Bronchial smooth muscle cell (primary cell): ENCODE measurements at places on chromosomes 2 and 18. TPM values are rescaled to one million over a fixed set of nuclear protein-coding genes. Genes with fewer than 3 reads are reported as not detected.

The MAP3K20 gene
- total RNA-seq, result 64.2 and 69.4 TPM in 2 replicates

The HOXD13 gene
- total RNA-seq, result not detected in 2 replicates

The TRIB2 gene
- 12.3 and 24.7 TPM in 2 replicates for total RNA-seq

The FBXO48 gene
- 0.26 and 0.32 TPM in 2 replicates for total RNA-seq

The CENPA gene
- 0.26 and 1.6 TPM in 2 replicates for total RNA-seq
